Testis (tissue), 5 donors: ENCODE measurements at places on chromosomes 6 and 20.

GRCh38 chr20:4683261-4683660 lies 38.4 kb upstream of the PRND start:
- no peak for DNase-seq

- no peak for DNase-seq
These were observed 9.6 kb downstream of the DSTN start for GRCh38 chr20:17579369-17580039.

DNA sequence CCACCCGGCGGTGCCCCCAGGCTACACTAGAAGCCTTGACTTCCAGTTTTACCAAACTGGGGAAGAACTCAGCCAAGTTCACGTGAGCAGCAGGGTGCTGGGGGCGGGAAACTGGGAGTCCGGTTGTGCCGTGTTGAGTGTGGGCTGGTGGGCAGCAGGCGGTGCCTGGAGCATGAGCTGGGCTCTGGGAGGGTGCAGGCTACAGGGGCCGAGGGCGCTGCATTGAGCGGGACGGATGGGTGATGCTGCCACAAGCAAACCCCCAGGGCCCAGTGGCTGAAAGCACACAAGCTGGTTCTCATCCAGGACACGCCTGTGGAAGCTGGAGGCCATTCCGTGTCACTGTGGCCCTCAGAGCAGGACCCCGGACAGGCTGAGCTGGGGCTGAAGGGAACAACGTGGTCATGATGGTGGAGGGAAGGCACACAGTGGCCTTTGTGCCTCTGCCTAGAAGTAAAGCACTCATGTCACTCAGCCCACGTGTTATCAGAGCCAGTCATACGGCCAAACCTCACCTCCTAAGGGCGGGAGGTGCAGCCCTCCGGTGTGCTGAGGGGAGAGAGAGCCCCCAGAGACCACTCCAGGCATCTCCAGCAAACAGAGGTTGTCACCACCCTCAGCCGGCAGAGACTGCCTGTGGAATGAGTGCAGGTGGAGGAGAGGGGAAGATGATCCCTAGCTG lies 29.5 kb downstream of the RBM38 start:
- DNase-seq, result no peak

GRCh38 chr6:44415873-44416502 lies 28.5 kb downstream of the CDC5L start:
- no peak for DNase-seq

- DNase-seq, result no peak
These were observed 112.3 kb downstream of the MAN1A1 start for GRCh38 chr6:119237177-119237715.

- no peak for DNase-seq
These were observed 175.7 kb upstream of the AKAP12 start for GRCh38 chr6:151063842-151064647.

DNA sequence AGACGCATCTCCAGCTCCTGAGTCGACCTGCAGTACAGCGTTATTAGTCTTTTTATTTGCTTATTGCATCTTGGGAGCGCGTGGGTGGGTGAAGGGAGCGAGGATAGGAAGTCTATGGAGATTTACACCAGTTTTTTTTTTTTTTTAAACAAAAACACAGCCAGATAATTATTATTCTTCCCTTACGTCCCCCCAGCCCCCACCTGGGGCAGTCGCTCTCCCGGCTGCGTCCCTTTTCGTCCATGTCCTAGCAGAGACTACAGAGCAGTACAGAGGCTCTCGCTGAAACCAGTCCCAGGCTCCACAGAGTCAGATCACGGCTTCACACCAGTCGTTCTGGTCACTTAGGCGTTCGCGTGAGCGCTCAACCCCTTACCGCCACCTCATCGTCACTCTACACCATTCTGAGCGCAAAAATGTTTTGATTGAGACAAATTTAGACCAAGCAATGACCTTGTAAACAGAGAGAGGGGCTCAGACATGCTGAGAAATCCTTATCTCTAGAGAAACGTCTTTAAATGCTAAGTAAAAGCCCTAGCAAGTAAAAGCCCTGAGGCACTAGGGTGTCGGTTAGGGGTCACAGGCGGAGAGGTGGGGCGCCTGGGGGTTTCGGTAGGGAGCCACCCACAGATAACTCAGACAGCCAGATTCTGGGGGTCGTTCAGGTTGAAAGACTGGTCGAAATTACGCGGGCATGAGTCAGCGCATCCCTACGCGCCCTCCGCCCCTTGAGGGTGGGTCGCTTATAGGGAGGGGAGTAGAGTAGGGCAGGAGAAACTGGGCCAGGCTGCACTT lies 975 bp upstream of the PPT2 start:
- DNase-seq, result peak; percentile 53

DNA sequence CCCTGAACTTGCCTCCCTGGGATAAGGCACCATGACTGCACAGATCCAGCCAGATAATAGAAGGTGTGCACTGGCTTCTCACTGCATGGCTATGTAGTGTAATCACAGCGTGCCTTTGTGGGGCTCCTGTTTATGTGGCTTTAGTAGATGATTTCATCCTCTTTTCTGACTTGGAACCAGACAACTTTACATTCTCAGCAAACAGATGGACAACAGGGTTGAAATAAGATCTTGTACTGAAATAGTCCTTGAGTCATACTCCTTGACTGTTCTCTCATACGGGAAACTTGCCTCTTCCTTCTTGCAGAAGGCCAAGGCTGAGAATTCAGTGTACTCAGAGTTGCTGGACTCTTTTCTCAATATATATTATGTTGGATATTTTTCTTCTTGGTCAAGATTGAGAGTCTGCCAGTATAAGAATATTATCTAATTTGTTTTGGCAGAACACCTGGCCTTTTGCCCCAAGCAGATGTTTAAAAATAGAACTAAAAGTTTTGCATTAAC lies 25.0 kb upstream of the RNF144B start:
- DNase-seq, result no peak

GRCh38 chr6:106692819-106693208 lies 63.4 kb downstream of the QRSL1 start:
- no peak for DNase-seq

DNA sequence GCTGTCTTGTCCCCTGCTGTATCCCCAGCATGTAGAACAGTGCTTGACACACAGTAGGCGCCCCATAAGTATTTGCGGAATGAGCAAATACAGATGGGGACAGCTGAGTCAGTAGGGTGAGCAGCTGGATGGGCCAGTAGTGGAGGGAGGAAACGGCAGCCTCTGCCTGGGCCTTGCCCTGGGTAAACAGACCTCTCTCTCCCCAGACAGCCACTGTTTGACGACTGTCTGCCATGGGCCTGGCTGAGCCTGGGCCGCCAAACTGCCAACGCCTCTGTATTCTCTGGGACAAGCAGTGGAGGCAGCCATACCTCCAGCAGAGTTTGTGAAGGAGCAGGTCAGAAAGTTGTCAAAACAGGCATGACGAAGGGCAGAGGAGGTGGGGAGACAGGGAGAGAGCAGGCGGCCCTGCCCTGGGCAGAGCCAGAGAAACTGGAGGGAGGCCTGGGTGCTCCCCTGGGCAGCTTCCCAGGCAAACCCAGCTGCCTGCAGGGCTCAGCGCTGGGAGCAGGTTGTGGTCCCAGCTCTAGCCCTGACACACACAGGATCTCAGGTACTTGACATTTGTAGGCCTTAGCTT lies 15.2 kb downstream of the HNF4A start:
- no peak for DNase-seq

GRCh38 chr20:52959125-52959524 lies 13.0 kb upstream of the TSHZ2 start:
- DNase-seq, result no peak

- no peak for DNase-seq
These were observed 776.3 kb downstream of the EYS start for GRCh38 chr6:64930681-64931080.

DNA sequence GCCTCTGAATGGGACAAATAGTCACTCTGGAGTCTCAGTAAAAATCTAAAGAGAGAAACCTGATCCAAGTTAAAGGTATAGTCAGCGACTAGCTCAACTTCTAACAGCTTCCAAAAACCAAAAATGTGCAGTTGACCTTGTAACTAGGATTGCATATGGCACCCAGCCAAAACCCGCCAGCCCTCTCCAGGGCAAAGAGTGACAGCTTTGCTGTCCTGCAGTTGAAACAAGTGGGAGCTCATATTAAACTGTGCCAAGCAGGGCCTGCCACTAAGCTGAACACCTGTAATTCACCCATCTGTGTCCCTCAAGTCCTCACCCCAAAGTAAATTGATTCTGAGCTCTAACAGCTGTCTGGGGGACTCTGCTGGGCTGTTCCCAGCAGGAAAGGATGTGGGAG lies 695.3 kb downstream of the MAFB start:
- peak; percentile 15 for DNase-seq

- DNase-seq, result no peak
These were observed 188.4 kb upstream of the TSHZ2 start for GRCh38 chr20:52783769-52784168.

DNA sequence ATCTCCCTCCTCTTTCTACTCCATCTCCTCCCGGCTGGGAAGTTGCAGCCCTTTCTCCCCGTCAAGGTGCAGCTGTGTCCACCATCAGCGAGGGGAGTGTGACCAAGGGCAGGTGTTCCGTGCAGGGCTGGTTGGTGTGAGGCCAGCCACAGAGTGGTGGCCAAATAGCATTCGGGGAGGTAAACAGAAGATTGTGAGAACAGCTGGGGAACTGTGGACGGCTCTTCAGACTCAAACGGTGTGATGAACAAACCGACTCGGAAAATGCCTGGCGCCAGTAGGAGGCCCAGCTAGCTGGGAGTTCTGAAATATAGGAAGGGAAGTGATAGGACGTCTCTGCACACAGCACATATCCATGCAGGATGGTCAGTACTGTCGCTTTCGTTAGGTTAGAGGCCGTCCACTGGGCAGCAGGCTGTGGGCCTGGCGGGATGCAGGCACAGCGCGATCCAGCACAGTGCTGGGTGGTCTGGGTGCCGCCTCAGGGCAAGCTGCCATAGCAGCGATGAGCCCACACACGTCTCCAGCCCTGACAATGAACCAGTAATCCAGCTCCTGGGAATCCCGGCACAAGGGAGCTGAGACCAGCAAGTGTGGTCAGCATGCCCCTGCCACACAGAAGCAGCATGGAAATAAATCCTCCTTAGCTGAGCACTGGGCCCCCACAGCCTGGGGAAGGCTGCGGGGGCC lies 258.1 kb downstream of the TAF4 start:
- no peak for DNase-seq
